ENCODE measurements at places on chromosomes 13 and 19.

DNA sequence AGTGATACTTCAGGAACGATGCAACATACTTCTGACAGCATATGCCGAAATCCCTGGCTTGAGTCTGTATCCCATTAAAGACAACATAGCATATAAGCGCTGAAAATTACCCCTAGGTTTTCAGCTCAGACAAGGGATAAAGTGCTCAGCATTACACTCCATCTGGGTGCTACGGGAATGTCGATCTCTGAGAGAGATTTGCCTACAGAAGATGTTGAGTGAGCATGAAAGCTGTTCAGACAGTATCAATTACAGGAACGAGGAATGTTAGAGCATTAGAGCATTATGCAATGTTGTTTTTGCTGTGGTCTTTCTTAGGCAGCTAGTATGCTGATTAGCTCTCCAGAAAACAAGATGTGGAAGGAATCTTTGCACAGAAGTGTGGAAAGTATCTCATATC, 484.5 kb downstream of the LIG4 start:
- DNase-seq, result no peak

DNA sequence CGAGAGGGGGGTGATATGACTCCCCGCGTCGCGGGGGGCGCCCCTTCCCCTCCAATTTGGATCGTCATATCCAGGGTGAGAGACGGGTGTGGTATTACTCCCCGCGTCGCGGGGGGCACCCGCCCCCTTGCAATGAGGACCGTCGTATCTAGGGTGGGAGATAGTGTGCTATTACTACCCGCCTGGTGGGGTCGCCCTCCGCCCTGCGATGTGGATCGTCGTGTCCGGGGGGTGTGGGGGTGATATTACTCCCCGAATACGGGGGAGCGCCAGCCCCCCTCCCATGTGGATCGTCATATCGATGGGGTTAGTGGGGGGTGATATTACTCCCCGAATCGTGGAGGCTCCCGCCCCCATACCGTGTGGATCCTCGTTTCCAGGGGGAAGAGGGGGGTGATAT, 29.2 kb upstream of the RGCC start:
- no peak for DNase-seq

- peak; percentile 75 for DNase-seq
Measured at GRCh38 chr19:12777217-12778016, 2.1 kb upstream of the HOOK2 start.

- DNase-seq, result no peak
Measured at GRCh38 chr13:73873940-73874830, 260.0 kb downstream of the KLF12 start.

GRCh38 chr13:33194820-33195692, 90.5 kb downstream of the STARD13 start:
- DNase-seq, result no peak

- DNase-seq, result no peak
Measured at GRCh38 chr19:3320354-3320670, 46.1 kb upstream of the NFIC start.

DNA sequence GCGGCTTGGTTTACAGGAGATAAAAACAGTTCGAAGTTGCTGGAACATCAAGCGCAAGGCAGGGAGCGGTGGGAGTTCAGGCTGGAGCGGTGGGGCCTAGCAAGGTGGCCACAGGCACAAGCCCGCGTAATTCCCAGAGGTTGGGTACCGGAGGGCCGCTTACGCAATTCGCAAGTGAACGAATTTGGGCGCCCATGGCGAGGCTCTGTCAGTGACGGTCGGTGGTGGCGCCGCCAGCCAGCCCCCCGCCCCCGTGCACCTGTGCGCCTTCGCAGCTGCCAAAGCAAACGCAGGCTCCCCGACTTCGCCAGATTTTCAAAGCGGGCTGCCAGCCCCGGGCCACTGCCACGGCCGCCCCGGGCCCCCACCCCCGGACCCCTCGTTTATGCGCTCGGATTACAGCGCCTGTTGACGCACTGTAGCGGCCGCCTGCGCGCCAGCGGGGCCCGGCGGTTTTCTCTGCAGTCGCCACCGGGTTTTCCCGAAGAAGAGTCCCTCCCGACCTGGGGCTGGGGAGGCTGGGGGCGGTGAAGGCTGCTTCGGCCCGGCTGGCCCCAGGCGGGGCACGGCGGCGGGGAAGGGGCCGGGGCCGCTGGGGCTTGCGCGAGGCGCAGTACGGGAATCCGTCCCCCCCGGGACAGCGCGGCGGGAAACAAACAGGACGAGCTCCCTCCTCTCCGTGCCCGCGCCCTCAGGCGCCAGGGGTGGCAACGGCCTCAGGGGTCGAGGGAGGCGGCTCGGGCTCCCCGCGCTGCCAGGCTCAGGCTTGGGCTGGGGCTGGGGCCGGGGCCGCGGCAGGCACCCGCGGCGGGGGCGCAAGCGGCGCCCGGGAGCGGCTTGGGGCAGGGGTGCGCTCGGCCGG, 709 bp downstream of the N4BP2L1 start:
- peak; percentile 43 for DNase-seq

- no peak for DNase-seq
Measured at GRCh38 chr19:19107654-19108053, 30.6 kb downstream of the TMEM161A start.

GRCh38 chr13:89401264-89401675, 1730.1 kb downstream of the SLITRK5 start:
- no peak for DNase-seq

GRCh38 chr13:80824229-80824628, 483.3 kb upstream of the SPRY2 start:
- DNase-seq, result no peak

- no peak for DNase-seq
Measured at GRCh38 chr13:106479929-106480328, 55.5 kb downstream of the EFNB2 start.

DNA sequence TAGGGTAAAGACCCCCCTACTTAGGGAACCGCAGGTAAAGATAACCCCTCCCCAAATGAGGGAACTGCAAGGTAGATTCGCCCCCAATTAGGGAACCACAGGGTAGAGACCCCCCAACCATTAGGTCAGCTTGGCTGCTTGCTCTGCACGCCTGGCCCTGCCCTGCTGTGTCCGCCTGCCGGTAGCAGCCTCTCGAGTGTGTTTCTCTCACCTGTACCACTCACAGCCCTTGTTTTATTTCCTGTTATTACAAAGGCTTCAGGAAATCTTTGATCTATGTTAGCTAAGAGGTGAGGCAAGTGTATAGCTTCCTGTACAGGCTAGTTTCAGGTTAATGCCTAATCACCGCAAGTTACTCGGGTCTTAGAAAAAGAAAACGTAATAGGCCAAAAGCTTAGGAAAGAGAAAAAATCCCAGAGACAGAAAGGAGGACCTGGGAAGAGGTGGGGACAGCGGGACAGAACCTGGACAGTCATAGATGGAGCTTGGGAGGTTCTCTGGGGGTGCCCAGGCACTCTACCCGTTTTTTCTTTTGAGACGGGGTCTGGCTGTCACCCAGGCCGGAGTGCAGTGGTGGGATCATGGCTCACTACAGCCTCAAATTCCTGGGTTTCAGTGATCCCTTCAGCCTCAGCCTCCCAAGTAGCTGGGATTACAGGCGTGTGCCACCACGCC, 23.1 kb upstream of the EIF3G start:
- no peak for DNase-seq

DNA sequence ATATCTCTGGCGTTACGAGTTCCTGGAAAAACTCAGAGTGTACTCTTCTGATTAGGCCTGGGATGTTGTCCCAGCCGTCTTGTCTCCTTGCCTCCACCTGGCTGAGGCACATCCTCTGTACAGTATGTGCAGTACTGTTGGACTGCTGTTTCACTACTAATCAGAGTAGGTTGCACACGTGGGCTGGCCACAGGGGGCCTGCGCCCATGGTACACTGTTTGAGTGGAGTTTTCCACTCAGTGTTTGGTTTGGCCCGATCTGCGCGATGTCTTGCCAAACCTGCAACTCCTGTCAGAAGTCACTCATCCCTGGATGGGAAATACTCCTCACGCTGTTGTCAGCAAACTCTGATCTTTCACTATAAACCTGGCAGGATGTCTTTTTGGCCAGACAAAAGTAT, 189.6 kb upstream of the CSNK1A1L start:
- no peak for DNase-seq

- no peak for DNase-seq
Measured at GRCh38 chr19:41808663-41809566, 12.5 kb downstream of the CEACAM3 start.

GRCh38 chr19:17751103-17751911, at the start of gene FCHO1:
FCHO1 (plus strand) TSS chr19:17751477; CDS start chr19:17755165, 3,688 bp downstream.
- peak; percentile 80 for DNase-seq

- DNase-seq, result no peak
Measured at GRCh38 chr13:49925881-49926418, 10.2 kb downstream of the SPRYD7 start.

DNA sequence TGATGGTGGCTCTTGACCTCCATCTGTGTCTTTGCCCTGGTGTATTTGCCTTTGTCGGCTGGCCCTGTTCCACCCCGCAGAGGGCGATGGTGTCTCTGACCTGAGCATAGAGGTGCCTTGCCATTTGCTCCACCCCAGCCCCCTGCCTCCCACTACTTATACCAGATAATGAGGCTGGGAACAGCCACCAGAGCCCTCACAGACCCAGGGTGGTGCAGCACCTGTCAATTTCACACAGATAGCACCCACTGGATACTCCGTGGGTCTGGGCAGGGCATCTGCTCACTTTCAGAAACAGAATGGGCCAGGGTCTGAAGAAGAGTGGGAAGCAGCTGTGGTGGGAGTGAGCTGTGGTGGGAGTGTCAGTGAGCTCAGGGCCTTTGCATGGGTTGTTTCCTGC, 4.1 kb downstream of the ZNF536 start:
- DNase-seq, result no peak

- DNase-seq, result no peak
Measured at GRCh38 chr19:2391118-2391725, 31.2 kb downstream of the TMPRSS9 start.

- DNase-seq, result no peak
Measured at GRCh38 chr19:50326101-50326664, 3.0 kb downstream of the KCNC3 start.

DNA sequence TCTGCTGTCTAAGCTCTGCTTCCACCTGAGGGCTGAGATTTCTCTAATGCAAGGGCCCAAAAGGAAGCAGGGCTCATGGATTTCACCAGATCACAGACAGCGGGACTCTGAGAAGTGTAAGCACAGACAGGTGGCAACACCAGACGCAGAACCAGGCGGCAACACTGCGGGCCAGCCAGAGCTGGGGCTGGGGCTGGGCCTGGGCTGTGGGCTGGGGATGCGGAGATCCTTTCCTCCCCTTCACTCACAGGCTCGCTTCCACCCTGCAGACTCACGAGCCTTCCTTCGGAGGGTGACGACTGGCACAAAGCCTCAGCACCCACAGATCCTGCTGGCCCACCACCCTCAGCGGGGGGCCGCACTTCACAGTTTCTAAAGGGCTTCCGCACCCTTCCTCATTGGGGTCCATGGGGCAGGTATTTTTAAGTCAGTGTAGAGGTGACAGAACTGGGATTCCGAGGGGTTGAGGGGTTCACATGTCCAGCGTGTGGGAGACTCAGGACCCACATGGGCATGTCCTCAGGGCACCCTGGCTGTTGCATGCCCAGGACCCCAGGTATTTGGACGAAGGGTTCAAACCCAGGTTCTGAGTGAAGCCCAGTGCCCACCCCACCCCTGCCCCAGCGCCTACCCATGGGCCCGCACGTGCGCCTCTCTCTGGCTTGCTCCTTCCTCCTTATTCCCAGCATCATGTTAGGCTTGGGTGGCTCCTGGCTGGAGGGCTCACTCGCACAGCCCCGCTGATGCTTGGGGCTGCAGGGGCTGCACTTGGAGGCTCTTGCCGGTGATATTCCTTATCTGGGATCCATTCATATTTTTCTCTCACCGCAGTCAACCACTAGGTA, 137.3 kb upstream of the GPR12 start:
- DNase-seq, result no peak

DNA sequence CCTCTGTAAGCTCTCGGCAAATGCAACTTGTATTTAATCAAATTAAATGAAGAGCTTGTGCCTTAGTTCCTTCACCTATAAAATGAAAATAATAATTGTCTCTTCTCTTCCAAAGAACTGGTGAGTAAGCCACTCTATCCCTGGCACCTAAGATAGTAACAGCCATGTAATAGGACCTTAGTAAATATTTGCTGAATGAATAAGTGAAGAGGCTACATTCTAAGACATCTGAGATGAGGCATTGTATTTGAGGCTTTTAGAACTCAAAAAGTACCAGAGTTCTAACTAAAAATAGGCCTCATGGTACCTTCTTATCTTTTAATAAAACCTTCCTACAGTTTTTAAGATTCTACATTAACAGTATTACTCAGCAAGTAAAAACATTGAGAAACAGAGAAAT, 17.3 kb upstream of the DCLK1 start:
- DNase-seq, result no peak

DNA sequence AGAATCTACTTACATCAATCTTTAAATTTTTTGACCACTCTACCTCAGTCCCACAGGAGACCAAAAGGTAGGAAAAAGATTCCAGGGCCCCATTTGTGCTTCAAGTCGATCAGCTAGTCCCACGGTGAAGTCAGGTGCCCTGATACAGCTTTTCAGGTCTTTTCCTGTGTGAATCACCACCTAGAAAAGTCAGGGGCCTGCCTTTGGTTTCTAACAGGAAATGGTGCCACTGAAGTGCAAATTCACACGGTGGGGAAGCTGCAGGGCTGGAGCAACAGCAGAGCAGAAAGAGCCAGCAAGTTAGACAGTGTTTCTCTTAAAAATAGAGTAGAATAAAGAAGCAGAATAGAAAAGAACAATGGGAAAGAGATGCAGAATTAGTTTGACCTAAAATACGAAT, 107.5 kb downstream of the KLF12 start:
- peak; percentile 35 for DNase-seq

DNA sequence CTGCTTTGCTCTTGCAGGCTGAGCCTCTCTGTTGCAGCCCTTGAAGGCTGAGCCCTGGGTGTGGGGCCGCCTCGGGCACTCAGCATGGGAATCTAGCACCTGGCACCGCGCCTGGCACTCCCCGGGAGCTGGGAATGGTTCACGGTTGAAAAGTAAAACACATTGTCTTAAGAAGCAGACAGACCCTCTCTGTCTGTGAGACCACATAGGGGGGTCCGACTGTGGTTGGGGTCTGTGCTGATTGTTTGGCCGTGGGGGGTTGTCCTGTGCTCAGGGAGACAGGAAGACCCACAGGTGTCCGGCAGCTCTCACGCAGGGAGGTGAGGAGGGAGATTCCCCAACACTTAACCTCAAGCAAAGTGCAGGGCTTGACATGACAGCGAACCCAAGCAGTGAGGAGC, 64.8 kb downstream of the SOX1 start:
- no peak for DNase-seq

DNA sequence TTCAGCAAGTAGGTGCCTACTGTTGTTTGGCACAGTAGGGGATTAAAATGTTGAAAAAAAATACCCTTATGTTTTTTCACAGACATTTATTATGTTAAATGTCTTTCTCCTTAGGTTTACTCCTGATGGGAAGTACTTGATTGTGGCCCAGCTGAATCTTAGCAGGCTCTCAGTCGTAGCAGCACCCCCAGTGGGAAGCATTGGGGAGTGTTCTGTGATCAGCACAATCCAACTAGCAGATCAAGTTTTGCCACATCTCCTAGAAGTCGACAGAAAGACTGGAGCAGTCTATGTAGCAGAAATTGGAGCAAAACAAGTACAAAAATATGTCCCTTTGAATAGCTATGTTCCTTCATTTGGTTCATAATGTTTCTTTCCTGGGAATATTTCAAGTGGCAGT, 9.3 kb downstream of the NHLRC3 start:
- DNase-seq, result no peak

All from activated T-helper 1 cell treated with anti-CD3 and anti-CD28 coated beads, Interleukin-2, amount 50 U/mL, for 16 hours (primary cell).